Nucleus accumbens (tissue), 56 donors: ENCODE measurements at places on chromosomes 1 and 21.

GRCh38 chr1:19083081-19083480 lies 126.6 kb upstream of the IFFO2 start:
- no peak for DNase-seq

DNA sequence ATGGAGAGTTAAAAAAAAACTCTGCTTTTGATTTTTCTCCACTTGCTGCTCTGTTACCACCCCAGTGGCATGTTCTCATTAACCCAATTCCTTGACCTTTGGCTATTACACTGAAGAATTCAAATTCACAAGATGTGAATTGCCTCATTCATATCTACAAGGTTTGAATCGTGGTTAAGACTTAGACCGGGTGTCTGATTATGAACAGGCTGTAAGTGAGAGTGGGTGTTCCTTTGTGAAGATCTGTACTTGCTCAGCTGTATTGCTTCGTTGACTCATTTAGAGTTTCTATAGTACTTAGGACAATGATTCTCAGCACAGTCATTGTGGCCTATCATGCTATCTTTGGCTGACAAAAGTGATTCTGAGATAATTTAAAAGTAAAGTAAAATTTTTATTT lies 36.4 kb downstream of the DNM3 start:
- DNase-seq, result no peak

DNA sequence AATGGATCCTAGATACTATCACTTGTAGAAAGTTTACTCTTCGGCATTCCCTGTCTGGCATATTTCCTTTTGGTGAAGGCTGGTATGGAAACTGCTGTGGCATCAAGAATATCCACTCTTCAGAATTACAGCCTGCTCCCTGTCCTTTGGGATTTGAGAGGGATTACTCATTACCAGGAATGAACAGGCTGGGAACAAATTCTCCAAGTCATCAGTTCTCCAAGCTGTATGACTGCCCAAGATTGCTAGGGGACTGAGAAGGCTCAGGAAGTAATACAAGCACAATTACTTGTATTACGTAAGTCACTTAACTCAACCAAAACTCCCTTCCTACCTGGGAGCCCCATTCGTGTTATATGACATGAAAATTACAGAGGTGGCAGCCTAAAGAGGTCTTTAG lies 49.6 kb downstream of the CD58 start:
- no peak for DNase-seq

DNA sequence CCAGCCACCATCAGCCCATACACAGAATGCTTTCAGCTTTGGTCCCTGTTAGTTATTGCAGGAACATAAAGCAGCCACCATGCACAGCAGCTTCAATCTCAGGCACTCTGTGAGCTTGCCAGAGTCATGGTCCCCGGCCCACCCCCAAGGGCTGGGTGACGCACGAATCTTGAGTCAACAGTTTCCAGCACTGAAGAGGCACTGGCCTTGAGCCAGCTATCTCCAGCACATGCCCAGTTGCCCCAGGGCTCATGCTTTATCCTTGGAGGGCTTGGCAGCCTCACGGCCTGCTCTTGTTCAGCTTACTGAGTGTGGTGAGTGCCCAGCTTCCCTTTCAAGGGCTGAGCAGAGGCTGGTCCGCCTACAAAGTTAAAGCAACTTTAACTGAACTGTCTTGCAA lies 200.7 kb upstream of the RAB4A start:
- DNase-seq, result peak; percentile 77

DNA sequence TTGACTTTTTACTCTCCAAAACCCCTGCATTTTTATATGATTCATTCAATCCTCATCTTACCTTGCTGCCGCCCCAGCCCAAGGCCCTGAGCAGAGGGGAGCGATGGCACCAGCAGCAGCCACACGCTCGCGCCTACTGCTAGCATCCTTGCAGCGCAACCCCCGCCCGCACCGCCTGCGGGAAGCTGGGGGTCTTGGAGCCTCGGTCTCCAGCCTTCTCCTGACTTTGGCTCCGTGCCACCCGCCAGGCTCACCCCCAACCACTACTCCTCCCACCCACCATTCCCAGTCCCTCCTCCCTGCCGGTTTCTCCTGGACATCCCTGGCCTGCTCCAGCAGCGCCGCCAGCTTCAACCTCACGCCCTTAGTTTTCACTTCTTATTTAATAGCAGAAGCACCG lies 76.6 kb downstream of the RPE65 start:
- no peak for DNase-seq
